GF-D8 (cell line): ENCODE measurements at places on chromosomes 12 and 14.

GRCh38 chr14:100442036-100442435, 118.9 kb downstream of the SLC25A47 start:
- no peak for DNase-seq

- DNase-seq = no peak
Observed at GRCh38 chr14:35240231-35240630, 52.0 kb upstream of the PSMA6 start.

DNA sequence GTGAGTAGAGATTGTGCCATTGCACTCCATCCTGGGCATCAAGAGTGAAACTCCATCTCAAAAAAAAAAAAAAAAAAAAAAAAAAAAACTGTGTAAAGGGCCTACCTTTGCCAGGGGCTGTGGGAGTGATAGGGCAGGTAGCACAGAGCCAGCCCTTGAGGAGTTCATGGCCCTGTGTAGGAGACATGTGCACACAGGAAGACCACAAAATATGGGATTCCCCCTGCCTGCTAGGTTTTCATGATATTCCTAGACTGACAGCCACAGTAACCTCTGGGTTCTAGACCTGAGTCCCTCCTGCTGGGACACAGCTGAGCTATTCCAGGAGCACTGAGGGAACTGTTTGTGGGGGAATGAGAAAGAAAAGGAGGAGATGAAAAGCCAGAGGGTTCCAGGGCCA, 8.3 kb upstream of the SPTSSA start:
- DNase-seq = no peak

DNA sequence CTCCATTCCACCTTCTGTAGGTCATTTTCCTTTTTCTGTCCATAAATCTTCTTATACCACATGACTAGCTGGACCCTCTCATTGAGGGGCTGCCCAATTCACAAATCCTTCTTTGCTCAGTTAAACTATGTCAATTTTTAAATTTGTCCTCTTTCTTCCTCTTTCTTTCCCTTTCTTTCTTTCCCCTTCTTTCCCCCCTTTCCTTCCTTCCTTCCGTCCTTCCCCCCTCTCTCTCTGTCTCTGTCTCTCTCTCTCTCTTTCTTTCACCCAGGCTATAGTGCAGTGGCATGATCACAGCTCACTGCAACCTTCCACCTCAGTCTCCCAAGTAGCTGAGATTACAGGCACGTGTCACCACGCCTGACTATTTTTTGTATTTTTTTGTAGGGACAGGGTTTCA, 47.1 kb upstream of the TMEM263 start:
- DNase-seq = no peak

- no peak for DNase-seq
Observed at GRCh38 chr12:24795699-24796347, 153.1 kb downstream of the BCAT1 start.

- DNase-seq = no peak
Observed at GRCh38 chr12:26746121-26746714, 86.8 kb downstream of the ITPR2 start.

DNA sequence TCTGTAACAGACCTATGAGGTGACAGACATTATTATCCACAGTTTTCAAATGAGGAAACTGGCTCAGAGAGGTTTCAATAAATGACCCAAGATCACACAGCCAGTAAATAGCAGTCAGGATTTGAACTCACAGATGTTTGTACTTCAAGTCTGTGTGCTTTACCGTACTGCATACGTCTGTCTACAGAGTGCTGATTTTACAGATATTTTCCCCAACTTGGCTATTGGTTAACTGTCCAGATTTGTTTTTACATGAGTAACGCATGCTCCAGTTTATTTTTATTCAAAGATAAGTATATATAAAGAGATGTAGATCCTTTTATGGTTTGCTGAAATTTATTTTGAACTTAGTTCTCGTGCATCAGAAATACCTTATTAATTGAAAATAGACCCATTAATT, 65.7 kb upstream of the SLC38A2 start:
- no peak for DNase-seq
